ENCODE measurements at places on chromosomes 1 and 21. TPM values are rescaled to one million over a fixed set of nuclear protein-coding genes. Genes with fewer than 3 reads are reported as not detected.

Gene SPSB1
- 73.7 TPM for total RNA-seq

Gene CROCC
- 26.2 TPM for total RNA-seq

Gene ALG14
- total RNA-seq: 0.92 TPM

DNA sequence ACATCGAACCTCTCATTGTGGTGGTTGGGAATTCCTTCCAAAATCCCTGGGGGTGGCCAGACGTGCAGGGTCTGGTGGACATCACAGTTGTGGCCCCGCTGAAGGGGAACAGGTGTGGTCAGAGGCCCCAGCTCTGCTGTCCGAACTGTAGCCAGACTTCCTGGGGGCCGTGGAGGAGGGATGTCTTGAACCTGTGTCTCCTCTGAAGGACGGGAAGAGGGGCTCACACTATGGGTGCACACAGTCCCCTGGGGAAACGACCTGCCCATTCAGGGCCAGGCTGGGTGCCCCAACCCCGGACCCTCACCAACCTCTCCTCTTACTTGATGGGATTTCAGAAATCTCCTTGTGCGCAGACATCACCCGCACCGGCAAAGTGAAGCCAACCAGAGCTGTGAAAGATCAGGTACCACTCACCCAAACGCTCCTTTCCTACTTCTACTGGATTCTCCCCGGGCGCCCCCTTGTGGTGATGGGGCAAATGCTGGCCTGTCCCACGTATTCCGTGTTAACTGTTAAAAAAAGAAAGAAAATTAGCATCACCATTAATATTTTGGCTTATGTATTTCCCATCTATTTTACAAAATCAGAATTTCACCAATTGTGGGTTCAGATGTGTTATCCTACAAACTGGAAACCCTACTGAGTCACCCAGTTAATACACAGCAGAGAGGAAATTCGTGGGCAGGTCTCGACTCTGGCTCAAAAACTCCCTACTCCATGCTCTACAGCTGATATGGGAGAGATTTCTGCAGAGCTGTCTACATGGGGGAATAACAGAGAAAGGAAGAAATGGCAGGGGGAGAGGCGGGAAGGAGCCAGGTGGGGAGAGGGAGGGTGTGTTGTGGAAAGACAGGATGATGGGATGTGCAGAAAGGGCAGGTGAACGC is 28.1 kb downstream of the PADI4 start:
- DNase-seq: no peak

- no peak for DNase-seq
Observed at GRCh38 chr1:116127123-116127847, 16.1 kb downstream of the MAB21L3 start.

- no peak for DNase-seq
Observed at GRCh38 chr1:212341090-212341489, 55.9 kb downstream of the PPP2R5A start.

- no peak for DNase-seq
Observed at GRCh38 chr1:11256299-11256698, 6.1 kb downstream of the MTOR start.

DNA sequence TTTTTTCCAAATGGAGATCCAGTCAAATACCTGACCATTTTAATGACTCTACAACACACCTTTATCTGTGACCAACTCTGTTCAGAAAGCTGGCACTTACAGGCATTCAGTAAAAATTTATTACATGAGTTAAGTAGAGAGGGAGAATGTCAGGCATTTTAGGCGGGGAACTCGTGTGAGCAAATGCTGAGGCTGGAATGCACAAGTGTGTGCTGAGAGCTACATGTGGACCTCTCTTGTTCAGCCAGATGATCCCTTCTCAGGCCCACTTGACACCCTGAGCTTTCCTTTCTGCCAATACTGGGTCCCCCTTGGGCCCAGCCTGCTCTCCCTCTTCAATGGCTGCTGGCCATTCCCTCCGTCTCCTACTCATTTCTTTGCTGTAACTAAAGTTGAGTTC is 11.7 kb downstream of the PPIH start:
- DNase-seq: no peak

All from kidney epithelial cell (primary cell).